NCI-H1694 (cell line): ENCODE measurements at places on chromosomes 1 and 21.

- DNase-seq: no peak
Measured at GRCh38 chr1:174786760-174787159, 213.0 kb upstream of the CACYBP start.

DNA sequence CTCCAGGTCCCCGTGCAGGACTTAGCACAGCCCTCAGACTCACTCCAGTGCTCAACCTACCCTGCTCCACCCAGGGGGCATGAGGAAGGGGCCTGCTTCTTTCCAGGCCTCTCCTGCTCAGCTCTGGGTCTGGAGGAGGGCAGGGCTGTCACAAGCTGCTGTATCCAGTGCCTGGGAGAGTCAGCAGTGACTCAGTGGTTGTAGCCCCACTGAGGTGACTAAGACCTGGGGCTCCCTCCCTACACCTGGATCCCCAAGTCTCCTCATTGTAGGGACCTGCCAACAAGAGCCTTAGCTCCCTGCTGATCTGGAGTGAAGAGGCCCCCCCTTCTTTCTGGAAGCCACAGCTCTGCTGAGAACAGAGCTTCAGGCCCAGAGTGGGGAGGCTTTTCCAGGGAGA lies 36.1 kb upstream of the FAM131C start:
- DNase-seq: no peak

DNA sequence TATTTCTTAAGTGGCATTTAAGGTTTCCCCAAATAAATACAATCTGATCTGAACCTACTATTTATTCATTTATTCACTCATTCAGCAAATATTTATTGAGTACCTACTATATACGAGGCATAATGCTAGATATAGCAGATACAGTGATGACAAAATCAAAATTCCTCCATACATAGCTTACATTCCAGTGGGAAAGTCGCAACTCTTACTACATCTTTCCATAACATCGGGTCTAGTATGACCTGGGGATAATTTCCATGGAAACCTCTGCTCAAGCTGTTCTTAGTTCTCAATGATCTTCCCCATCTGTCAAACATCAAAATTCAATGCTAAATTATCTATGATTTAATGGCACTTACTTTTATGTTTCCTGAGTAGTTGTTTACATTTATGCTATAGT lies 70.8 kb upstream of the PRKACB start:
- no peak for DNase-seq

DNA sequence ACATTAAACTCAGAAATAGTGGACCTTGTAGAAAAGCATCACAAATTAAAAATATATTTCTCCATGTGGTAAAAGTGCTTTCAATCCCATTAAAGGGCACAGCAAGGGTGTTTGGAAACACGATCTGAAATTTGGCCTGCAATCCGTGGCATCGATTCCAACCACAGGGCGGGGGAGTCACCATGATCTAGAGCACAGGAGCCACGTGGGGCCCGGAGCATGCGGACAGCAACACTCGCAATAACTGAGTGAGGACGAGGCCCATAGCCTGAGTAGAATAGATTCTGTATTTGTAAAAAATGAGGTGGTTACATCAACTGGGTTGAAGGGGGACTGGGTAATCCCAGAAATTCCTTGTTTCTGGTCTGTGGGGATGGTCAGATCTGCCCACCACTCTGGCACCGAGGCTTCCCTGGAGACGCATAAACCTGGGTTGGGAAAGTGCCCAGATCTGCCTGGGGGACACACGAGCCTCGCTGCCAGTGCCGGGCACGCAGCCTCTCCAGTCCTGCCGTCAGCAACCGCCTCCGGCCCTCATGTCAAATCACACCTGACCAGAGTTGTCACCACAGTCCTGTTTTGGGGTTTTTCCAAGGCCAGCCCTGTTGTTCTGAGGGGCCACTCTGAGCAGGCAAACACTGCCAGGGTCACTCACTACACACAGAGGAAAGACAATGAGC lies 104.3 kb downstream of the PGBD5 start:
- DNase-seq: no peak

DNA sequence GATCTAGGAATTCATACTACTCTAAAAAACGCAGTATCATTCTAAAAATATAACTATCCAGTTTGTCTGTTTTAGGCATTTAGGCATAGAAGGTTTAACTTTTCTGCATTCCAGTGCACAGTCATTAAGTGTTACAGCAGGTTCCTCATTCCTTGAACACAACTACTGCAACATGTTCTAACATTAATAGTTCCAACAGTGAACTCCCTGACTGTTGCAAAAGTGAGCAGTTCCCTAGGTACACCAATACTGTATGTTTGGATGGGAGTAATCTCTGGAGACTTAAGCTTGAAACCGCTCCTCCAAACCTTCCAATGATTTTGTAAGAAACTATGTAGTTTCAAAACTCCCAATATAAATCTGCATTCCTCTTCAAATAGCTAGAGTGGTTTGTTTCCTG lies 46.2 kb downstream of the UCHL5 start:
- DNase-seq: no peak

DNA sequence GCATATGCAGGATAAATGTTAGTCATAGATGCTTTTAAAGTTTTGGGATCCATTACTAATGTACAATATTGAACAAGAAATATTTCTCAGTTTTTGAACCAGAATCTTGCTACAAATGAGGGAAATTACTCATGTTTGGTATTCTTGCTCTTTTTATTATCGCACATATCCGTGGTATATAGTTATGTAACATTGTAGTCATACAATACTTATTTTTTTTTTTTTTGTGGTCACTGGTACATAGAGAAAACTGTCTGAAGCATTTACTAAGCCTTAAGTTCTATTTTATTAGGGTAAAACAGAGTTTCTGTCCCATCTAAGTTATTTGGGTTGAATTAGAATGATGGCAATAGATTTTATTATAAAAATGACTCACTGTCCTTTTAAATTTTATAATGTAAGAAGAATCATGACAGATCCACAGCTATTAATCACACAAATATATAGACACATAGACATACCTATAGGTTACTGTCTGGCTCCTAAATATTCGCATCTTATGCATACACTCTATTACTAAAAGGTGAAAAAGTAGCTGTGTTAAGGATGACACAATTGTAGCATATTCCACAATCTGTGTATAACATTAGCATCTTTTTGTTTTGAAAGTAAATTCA lies 18.0 kb upstream of the PRKAA2 start:
- DNase-seq: no peak

DNA sequence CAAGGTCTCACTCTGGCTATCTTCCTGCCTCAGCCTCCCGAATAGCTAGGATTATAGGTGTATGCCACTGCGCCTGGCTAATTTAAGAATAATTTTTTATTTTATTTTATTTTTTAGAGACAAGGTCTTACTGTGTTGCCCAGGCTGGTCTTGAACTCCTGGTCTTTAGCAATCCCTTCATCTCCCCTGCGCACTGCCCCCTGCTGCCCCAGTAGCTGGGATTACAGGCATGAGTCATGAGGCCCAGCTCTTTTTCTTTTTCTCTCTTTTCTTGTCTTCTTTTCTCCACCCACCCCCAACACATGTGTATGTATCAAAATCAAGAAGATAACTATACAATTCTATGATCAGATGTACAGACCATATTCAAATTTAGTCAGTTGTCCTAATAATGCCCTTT lies 87.2 kb downstream of the PEX14 start:
- DNase-seq: no peak

- DNase-seq: peak; percentile 98
Measured at GRCh38 chr1:57826535-57826934, 402.7 kb upstream of the DAB1 start.

- DNase-seq: no peak
Measured at GRCh38 chr1:6093611-6094010, 47.9 kb downstream of the KCNAB2 start.

DNA sequence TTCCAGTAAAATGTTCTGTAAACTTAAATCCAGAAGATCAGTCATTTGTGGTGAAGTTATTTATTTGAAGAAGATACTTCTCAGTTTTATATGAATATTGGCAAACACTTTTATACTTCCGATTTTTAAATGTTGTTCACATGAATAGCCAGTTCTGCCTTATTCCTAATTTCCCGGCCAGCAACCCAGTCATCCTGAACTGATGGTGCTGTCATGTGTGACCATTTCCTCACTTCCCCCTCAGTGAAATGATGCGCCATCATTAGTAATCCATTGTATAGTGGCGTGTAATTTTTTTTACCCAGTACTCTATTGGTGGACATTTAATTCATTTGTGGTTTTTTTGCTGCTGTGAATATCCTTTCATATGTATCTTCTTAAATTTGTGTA lies 16.4 kb downstream of the GPSM2 start:
- DNase-seq: no peak

GRCh38 chr1:219529116-219529515 lies 83.8 kb downstream of the ZC3H11B start:
- DNase-seq: no peak

- DNase-seq: no peak
Measured at GRCh38 chr21:41254090-41254700, 62.4 kb upstream of the FAM3B start.

GRCh38 chr1:241934866-241935265 lies 22.7 kb upstream of the BECN2 start:
- no peak for DNase-seq

- no peak for DNase-seq
Measured at GRCh38 chr1:55888685-55889317, 673.6 kb upstream of the USP24 start.

DNA sequence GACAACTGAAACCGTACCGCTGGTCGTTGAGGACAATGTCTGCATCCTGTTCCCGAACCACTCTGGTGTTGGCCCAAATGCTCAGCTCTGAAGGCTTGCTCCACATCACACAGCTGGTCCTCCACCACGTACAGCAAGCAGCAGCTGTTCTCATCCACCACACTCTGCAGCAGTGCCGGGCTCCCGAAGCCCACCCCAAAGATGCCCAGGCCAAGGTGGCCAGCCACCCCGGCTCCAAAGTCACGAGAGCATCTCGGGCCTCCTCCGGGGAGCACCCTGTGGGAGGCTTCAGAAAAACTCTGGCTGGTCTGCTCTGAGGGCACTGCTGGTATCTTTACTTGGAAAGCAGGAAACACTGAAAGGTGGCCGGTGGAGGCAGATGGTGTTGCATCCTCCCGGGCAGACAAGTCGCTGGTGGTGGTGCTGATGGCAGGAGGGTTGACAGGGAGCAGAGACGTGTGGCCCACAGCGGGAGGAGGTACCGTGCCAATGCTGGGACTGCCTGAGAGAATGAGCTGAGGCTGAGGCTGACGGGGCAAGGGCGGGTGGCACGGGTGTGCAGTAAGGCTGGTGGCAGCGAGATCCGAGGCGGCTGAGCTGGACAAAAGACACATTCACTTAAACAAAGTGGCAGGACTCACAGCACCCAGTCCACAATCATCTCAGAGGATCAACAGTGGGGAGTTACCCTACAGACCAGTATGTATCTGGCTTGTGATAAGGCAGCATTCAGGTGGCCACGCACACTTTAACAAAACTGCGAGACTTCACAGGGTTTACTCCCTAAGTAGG lies 6.5 kb upstream of the CCDC27 start:
- no peak for DNase-seq

GRCh38 chr1:163672976-163673758 lies 351.4 kb downstream of the NUF2 start:
- DNase-seq: no peak

GRCh38 chr1:91282695-91283420 lies 121.8 kb downstream of the HFM1 start:
- DNase-seq: peak; percentile 72

- no peak for DNase-seq
Measured at GRCh38 chr1:189775343-189775742, 702.3 kb downstream of the BRINP3 start.

DNA sequence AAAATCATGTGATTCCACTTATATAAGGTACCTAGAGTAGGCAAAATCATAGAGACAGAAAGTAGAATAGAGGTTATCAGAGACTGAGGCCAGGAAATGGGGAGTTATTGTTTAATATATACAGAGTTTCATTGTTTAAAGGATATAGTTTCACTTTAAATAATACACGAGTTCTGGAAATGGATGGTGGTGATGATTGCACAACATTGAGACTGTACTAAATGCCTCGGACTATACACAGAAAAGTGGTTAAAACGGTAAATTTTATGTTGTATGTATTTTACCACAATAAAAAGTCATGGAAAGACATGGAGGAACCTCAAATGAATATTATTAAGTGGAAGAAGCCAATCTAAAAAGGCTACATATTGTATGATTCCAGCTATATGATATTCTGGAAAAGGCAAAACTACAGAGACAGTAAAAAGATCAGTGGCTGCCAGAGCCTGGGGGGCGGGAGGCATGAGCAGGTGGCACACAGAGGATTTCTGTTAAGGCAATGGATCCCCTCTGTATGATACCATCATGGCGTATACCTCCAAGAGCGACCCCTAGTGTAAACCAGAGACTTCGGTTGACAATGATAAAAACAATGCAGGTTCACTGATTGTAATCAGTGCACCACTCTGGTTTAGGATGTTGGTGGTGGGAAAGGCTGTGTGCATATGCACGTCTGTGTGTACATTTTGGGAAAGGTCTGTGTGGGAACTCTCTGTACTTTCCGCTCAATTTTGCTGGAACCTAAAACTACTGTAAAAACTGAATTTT lies 7.5 kb downstream of the C1orf198 start:
- DNase-seq: peak; percentile 79

DNA sequence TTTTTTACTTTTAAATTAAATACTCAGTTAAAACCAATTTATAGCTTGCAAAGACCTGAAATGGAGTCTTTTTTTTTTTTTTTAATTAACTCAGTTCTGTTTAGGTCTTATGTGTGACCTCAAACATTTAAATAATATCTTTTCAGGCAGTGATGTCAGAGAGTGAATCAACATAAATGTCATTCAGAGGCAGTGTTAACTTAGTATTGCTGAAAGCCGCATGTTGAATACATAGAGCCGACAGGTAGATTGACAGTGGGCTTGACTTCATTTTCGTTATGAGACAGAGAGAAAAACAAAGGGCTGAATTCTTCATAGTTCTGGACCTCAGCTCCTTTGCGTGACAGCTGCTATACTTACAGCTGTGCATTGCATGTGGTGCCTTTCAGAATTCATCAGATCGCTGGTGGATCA lies 51.5 kb downstream of the PRDM2 start:
- no peak for DNase-seq

- no peak for DNase-seq
Measured at GRCh38 chr1:46589529-46589928, 14.5 kb downstream of the MKNK1 start.

DNA sequence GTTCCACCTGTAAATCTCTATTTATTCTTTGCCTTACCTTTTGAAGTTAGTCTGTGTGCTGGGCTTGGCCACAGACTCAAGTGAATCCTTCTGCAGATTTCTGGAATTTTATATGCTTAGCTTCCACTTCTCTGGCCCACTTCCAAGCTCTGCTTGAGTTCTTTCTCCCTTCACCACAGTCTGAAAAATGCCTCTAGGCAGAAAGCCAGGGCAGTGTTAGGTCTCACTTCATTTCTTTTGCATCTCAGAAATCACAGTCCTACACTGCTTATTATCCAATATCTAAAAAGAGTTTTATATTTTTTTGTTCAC lies 48.9 kb downstream of the INKA2 start:
- DNase-seq: no peak

GRCh38 chr1:99728494-99729235 lies 37.8 kb downstream of the FRRS1 start:
- peak; percentile 30 for DNase-seq

DNA sequence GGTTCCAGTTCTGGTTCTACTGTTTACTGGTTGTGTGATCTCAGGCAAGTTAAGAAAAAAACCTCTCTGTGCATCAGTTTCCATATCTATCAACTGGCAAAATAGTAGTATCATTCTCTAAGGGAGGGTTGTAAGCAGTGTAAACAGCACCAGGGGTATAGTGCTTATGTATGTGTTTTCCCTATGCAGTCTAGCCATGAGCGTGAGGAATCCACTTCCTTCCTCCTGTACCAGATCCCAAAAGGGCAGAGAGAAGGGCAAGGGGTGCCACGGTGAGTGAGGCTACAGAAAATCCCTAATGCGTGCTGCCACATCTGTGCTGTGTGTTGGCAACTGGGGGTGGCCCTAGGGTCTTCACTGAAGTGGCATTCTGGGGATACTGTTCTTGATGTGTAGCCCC lies 18.4 kb upstream of the RNF19B start:
- DNase-seq: no peak
